ENCODE measurements at places on chromosomes 7 and 10. TPM values are rescaled to one million over a fixed set of nuclear protein-coding genes. Genes with fewer than 3 reads are reported as not detected.

The SPDYE16 gene
- not detected for total RNA-seq

The ZNF727 gene
- total RNA-seq: not detected

The LEP gene
- total RNA-seq: not detected

The RNF32 gene
- 1.1 TPM for total RNA-seq

The VGF gene
- 2.8 TPM for total RNA-seq

DNA sequence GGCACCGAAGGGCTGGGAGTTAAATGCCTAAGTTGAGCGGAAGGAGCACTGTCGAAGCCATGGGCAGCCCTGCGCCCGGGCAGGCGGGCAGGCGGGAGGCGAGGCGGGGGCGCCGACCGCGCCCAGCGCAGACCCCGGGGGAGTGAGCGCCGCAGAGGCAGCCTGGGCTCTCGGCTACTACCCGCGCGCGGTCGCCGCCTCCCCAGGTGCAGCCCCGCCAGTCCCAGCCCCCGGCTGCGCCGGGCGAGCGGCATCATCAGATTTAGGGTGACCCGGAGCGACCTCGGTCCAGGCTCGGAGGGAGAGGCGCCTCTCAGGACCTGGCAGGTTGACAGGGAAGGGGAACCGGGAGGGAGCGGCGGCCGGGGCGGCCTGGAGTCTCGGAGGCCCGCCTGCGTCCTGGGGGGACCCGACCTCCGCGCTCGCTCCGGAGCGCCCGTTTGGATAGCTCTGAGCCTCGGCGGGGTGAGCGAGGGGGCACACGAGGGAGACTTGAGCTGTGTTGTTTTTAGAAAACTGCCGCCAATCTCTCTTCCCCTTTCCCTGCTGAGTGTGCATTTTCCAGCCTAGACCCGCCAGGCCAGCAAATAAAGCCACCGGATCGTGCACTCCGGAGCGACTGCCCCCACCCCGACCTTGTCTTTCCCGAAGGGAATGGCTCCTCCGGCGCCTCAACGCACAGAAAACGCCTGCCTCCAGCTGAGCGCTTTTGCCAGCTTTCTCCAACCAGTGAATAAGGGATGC lies 2.3 kb upstream of the NRP1 start:
- no peak overlapping the region for H3K27ac ChIP-seq
- DNase-seq: peak; percentile 81
- H3K4me1 ChIP-seq: peaks cover 3% of the 10 kb centered on the region
- H3K4me3 ChIP-seq: peak overlapping the region; percentile 94

GRCh38 chr10:47381427-47382379 lies 2.4 kb downstream of the ZNF488 start:
- H3K36me3 ChIP-seq: no peaks in the 10 kb centered on the region
- peak; percentile 29 for DNase-seq
- no peak overlapping the region for H3K27ac ChIP-seq
- H3K4me3 ChIP-seq: no peak overlapping the region

DNA sequence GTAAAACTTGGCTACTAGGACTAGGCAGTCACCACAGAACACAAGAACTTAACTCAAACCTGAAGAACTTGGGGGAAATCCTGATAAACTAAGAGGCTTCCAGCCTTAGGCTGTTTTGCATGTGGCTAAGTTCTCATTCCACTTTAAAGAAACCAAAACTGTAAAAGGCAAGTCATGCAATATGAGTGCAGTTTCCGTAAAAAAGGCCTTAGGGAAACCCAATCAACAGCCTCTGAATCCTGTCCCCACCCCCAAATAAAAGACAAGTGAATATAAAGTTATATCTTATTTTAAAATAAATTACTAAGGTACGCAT lies 95.1 kb downstream of the USP6NL start:
- peaks cover 4% of the 10 kb centered on the region for H3K4me1 ChIP-seq
- H3K27me3 ChIP-seq: no peaks in the 10 kb centered on the region
- no peak for DNase-seq
- peaks cover 6% of the 10 kb centered on the region for H3K36me3 ChIP-seq

DNA sequence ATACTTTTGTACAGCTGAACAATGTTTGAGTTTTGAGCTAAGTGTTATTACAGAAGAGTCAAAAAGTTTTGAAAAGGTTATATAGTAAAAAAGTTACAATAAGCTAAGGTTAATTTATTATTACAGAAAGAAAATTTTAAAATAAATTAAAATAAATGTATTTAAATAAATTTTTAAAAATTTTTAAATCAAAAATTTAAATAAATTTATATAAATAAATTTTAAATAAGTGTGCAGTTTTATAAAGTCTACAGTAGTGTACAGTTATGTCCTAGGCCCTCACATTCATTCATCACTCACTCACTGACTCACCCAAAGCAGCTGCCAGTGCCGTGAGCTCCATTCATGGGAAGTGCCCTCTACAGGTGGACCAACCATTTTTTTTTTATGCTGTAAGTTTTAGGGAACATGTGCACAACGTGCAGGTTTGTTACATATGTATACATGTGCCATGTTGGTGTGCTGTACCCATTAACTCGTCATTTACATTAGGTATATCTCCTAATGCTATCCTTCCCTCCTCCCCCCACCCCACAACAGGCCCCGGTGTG lies 462.9 kb upstream of the ZMIZ1 start:
- no peak overlapping the region for H3K27ac ChIP-seq
- DNase-seq: peak; percentile 7
- no peaks in the 10 kb centered on the region for H3K36me3 ChIP-seq
- no peaks in the 10 kb centered on the region for H3K4me1 ChIP-seq

GRCh38 chr7:91343996-91344629 lies 79.9 kb downstream of the FZD1 start:
- H3K36me3 ChIP-seq: no peaks in the 10 kb centered on the region
- no peaks in the 10 kb centered on the region for H3K4me1 ChIP-seq
- no peak overlapping the region for H3K4me3 ChIP-seq
- H3K27me3 ChIP-seq: no peaks in the 10 kb centered on the region
- DNase-seq: no peak

DNA sequence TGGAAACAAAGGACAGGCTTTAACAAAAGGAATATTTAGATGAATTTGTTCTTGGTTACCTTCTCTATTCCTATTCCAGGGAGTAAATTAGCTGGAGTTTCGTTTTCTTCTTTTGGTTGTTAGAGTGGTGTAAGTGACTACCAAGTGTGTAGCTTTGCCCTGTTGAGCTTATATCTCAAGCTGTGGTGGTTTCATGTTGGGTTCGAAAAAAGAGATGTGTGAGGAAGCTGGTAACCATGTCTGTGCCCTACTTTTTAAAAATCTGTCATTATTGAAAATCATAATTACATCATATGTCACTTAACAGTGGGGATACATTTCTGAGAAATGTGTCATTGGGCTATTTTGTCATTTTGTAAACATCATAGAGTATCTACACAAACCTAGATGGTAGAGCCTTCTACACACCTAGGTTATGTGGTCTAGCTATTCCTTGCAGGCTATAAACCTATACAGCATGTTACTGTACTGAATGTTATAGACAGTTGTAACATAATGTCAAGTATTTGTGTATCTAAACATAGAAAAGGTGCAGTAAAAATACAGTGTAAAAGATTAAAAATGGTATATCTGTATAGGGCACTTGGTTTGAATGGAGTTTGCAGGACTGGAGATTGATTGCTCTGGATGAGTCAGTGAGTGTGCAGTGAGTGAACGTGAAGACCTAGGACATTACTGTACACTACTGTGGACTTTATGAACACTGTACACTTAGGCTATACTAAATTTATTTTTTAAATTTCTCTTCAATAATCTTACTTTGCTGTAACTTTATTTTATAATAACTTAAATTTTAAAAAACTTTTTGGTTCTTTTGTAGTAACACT lies 90.4 kb downstream of the SEPTIN7 start:
- DNase-seq: no peak
- H3K27ac ChIP-seq: no peak overlapping the region
- H3K4me3 ChIP-seq: no peak overlapping the region
- H3K4me1 ChIP-seq: no peaks in the 10 kb centered on the region

GRCh38 chr7:12715372-12716133 lies 28.1 kb downstream of the ARL4A start:
- peak; percentile 82 for DNase-seq
- H3K27ac ChIP-seq: peak overlapping the region; percentile 97
- H3K36me3 ChIP-seq: no peaks in the 10 kb centered on the region
- H3K4me1 ChIP-seq: no peaks in the 10 kb centered on the region
- no peak overlapping the region for H3K4me3 ChIP-seq

DNA sequence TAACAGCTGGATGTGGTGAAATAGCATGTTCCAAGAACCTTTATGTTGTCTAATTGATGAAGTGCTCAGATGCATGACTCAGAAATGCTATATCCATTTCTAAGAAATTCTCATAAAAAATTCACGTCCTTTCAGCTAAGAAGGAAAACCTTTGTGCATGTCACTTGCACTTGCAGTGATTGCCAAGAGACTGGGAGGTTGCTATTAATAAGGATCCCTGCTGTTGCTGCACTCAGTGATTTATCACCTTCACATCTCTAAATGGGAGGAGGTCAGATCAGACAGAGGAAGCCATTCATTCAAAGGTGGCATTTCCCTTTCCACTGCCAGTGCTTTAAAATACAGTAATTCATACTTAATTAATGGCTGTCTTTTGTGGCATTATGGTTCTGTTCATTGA lies 89.5 kb downstream of the THSD7A start:
- no peaks in the 10 kb centered on the region for H3K36me3 ChIP-seq
- H3K27me3 ChIP-seq: no peaks in the 10 kb centered on the region
- no peak overlapping the region for H3K4me3 ChIP-seq
- H3K4me1 ChIP-seq: no peaks in the 10 kb centered on the region
- peak overlapping the region; percentile 38 for H3K27ac ChIP-seq

DNA sequence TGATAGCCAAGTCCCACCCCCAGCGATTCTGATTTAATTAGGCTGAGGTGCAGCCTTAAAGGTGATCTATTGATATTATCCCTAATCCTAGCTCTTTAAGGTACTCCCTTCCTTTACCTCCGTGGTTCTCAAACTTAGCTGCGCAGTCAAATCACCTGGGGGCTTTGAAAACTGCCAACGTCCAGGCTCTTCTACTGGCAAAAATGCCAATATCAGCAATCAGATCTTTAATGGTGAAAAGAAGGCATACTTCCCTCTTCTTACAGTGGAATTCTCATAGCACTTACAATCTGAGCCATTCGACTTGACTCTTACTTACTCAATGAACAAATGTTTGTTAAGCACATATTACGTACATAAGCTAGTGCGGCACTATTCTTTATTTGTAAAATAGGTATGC lies 704 bp upstream of the SLC35B4 start:
- peak overlapping the region; percentile 80 for H3K4me3 ChIP-seq
- no peak overlapping the region for H3K27ac ChIP-seq
- H3K27me3 ChIP-seq: peaks cover 10% of the 10 kb centered on the region
- H3K36me3 ChIP-seq: no peaks in the 10 kb centered on the region
- no peak for DNase-seq

GRCh38 chr7:148487912-148488311 lies 102.7 kb upstream of the C7orf33 start:
- DNase-seq: no peak
- H3K27me3 ChIP-seq: no peaks in the 10 kb centered on the region
- no peak overlapping the region for H3K4me3 ChIP-seq
- no peaks in the 10 kb centered on the region for H3K36me3 ChIP-seq
- no peak overlapping the region for H3K27ac ChIP-seq

- no peaks in the 10 kb centered on the region for H3K27me3 ChIP-seq
- no peak overlapping the region for H3K27ac ChIP-seq
- no peaks in the 10 kb centered on the region for H3K36me3 ChIP-seq
- H3K4me1 ChIP-seq: peaks cover 5% of the 10 kb centered on the region
- DNase-seq: peak; percentile 32
Observed at GRCh38 chr10:70323138-70323696, 39.4 kb upstream of the NPFFR1 start.

DNA sequence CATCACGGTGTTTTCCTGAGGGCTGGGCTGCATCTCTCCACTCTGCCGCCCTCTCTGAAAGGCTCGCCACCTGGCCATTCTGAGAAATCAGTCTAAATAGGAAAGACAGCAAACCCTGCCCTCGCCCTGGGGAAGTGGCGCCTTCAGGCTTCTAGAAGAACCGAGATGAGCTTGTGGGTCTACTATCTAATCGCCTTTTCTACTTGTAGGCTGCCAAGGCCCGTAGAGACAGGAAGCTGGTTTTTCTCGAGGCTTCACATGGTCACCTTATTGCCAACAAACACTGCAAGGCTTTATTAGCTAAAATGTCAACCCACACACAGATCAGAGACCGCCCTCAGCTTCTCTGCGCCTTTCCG lies 21.4 kb downstream of the LAT2 start:
- no peak overlapping the region for H3K4me3 ChIP-seq
- H3K4me1 ChIP-seq: no peaks in the 10 kb centered on the region
- H3K36me3 ChIP-seq: peaks cover 71% of the 10 kb centered on the region
- no peak for DNase-seq
- H3K27me3 ChIP-seq: no peaks in the 10 kb centered on the region
- H3K27ac ChIP-seq: no peak overlapping the region

- H3K36me3 ChIP-seq: no peaks in the 10 kb centered on the region
- H3K4me1 ChIP-seq: peaks cover 6% of the 10 kb centered on the region
- H3K27ac ChIP-seq: no peak overlapping the region
- DNase-seq: no peak
- no peak overlapping the region for H3K4me3 ChIP-seq
Observed at GRCh38 chr7:152911922-152912321, 152.4 kb downstream of the ACTR3B start.

- H3K27ac ChIP-seq: no peak overlapping the region
- DNase-seq: no peak
- H3K27me3 ChIP-seq: no peaks in the 10 kb centered on the region
- H3K36me3 ChIP-seq: peaks cover 26% of the 10 kb centered on the region
- H3K4me3 ChIP-seq: no peak overlapping the region
- H3K4me1 ChIP-seq: peaks cover 26% of the 10 kb centered on the region
Observed at GRCh38 chr10:28684157-28684985, 7.0 kb downstream of the BAMBI start.

DNA sequence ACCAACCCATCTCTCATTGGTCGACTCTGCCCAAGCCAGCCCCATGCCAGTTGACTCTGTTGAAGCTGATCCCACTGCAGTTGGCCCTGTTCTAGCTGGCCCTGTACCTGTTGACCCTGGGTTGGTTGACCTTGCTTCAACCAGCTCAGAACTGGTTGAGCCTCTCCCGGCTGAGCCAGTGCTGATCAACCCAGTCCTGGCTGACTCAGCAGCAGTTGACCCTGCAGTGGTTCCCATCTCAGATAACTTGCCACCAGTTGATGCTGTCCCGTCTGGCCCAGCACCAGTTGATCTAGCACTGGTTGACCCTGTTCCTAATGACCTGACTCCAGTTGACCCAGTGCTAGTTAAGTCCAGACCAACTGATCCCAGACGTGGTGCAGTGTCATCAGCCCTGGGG lies 7.4 kb downstream of the PPRC1 start:
- H3K4me1 ChIP-seq: peaks cover 21% of the 10 kb centered on the region
- DNase-seq: no peak
- H3K27me3 ChIP-seq: no peaks in the 10 kb centered on the region
- no peak overlapping the region for H3K4me3 ChIP-seq
- peaks cover 75% of the 10 kb centered on the region for H3K36me3 ChIP-seq
